HepG2 (cell line): ENCODE measurements at places on chromosomes 5 and 9. TPM values are rescaled to one million over a fixed set of nuclear protein-coding genes. Genes with fewer than 3 reads are reported as not detected.

Gene SLC6A18
- not detected in 2 replicates for total RNA-seq

Gene PCDHAC2
- total RNA-seq, result not detected in 2 replicates

Gene NMUR2
- not detected in 2 replicates for total RNA-seq

Gene PCDHA9
- 0.03 TPM in 1 of 2 replicates, not detected in the other for total RNA-seq

Gene OR2V2
- not detected in 2 replicates for total RNA-seq

Gene C1QTNF3
- 1.8 and 3.3 TPM in 2 replicates for total RNA-seq

Gene TRAF1
- total RNA-seq, result 0.11 and 0.44 TPM in 2 replicates

Gene NOXA1
- total RNA-seq, result 0.63 and 1.2 TPM in 2 replicates

Gene GCNT4
- total RNA-seq, result 0.22 and 0.27 TPM in 2 replicates

Gene PTGDS
- 0.33 TPM in 1 of 2 replicates, not detected in the other for total RNA-seq

Gene PCDHB8
- total RNA-seq, result 0.34 and 0.82 TPM in 2 replicates
